ENCODE measurements at places on chromosomes 3 and 15.

DNA sequence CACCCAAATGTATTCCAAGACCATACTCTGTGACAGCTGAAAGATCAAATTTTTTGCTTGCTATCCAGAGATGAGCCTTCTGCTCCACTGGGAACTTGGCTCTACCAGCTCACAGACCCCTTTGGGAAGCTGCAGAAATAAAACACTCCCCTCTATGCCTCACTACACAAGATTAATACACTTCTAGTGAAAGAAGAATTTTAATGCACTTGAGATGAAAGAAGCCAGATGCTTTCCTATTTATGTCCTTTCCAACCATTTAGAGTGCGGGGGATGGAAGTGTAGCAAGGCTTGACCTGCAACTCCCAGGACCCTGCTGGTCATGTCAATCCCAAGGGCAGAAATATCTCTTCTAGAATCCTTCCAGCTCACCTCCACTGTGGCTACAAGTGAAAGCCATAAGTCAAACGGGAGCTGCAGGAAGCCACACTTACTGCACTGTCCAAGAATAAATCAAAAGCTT is 34.7 kb downstream of the ANXA2 start:
- DNase-seq: no peak

DNA sequence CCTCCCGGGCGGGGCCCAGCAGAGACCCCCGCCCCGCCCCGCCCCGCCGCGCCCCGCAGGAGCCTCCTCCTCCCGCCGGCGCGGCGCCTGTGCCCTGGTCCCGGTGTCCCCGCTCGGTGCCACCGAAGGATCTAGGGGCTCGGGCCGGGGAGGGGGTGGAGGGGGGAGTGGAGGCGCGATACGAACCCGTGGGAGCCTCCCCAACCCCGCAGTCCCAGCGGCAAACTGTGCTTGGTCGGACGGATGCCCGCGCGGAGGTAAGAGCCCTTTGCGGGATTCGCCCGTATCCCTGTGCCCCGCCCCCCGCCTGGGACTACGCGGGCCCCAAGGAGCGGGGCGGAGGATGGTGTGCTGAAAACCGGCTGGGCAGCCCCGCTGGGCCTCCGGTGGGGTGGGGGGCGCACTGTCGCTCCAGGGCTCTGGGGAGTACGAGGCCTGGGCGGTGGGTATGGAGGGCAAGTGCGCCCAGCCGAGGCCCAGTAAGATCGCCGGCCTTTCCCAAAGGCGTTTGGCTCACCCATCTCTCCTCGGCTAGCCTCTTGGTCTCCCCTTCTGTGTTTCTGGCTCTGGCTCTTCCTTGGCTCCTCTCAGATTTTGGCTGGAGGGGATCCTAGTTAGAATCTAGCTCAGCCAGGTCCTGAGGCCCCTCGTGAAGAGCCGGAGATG is 65.6 kb upstream of the POLG start:
- no peak for DNase-seq

DNA sequence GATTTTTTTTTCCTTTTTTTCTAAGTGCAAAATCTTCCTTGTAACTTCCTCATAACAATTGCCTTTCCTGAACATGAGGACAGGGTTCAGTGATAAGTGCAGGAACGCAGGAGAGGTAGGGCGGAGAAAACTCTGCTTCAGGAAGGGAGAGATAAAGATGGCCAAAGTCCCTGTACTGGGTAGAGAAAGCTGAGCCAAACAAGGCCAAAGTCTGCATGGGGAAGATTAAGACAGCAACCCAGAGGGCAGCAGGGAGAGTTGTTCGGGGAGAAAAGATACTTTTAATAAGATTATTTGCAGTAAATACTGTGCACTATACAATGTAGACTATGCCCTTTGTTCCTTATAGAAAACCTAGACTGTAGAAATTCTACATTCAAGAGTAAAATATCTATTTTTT is 55.4 kb upstream of the LRRFIP2 start:
- no peak for DNase-seq

DNA sequence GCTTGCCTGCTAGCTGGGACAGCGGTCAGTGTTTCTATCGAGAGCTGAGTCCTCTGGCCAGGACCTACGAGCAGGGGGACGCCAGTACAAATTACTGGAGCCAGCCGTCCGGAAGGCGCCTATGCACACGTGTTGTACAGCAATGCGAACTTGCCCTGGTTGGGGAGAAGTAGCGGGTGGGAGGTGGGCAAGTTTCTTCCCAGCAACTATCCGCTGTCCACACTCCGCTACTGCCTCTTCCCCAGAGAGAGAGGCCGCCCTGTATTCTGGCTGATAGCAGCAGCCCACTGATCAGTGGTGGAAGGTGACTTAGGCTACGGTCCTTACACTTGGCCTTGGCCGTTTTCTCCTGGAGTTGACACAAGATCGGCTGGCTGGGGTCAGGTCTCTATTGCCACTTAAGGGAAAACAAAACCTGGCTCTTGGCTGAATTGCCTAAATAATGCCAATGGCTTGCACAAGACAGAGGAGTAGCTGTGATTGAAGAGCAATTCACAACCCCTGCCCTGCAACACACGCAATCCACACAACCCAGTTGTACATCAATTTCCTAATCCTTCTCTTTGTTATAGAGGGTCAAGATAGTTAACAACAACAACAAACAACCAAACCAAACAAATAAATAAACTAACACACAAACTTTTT is 12.8 kb upstream of the SHC4 start:
- DNase-seq: no peak

- no peak for DNase-seq
Observed at GRCh38 chr3:52250122-52250521, 4.6 kb downstream of the PPM1M start.

- DNase-seq: no peak
Observed at GRCh38 chr3:155035553-155035952, 44.6 kb upstream of the MME start.

GRCh38 chr3:178480795-178481194 is 55.4 kb upstream of the KCNMB2 start:
- DNase-seq: no peak

Data from CD4-positive, alpha-beta T cell treated with Interleukin-2 at 100 ng/mL for 4 hours (primary cell).